ENCODE measurements at places on chromosomes 2 and 18. TPM values are rescaled to one million over a fixed set of nuclear protein-coding genes. Genes with fewer than 3 reads are reported as not detected.

Gene REG1B
- not detected for total RNA-seq

Gene DLGAP1
- 0.53 TPM for total RNA-seq

Gene RMND5A
- total RNA-seq, result 33.1 TPM

Gene UGT1A3
- total RNA-seq, result 1.2 TPM

Gene CAPN13
- total RNA-seq, result 4.0 TPM

Gene RAMP1
- 36.5 TPM for total RNA-seq

Gene NMUR1
- not detected for total RNA-seq

Gene SYT4
- not detected for total RNA-seq

Gene GAL3ST2
- not detected for total RNA-seq

Gene LMAN2L
- 12.0 TPM for total RNA-seq

Gene NEB
- total RNA-seq, result 1.2 TPM

Gene UGT1A5
- 3.1 TPM for total RNA-seq

Gene RAB17
- 65.1 TPM for total RNA-seq

Gene SPHKAP
- not detected for total RNA-seq

Gene NAT8
- total RNA-seq, result not detected

Gene DNAJC5G
- not detected for total RNA-seq

Gene PLGLB2
- total RNA-seq, result not detected

Gene ADGRF3
- 0.28 TPM for total RNA-seq

Gene MYO3B
- total RNA-seq, result not detected

Gene SLC4A5
- not detected for total RNA-seq
